Esophagus squamous epithelium (tissue), 5 donors: ENCODE measurements at places on chromosomes 5 and 9.

GRCh38 chr5:102090770-102091169 lies 205.3 kb downstream of the SLCO4C1 start:
- no peak for DNase-seq

DNA sequence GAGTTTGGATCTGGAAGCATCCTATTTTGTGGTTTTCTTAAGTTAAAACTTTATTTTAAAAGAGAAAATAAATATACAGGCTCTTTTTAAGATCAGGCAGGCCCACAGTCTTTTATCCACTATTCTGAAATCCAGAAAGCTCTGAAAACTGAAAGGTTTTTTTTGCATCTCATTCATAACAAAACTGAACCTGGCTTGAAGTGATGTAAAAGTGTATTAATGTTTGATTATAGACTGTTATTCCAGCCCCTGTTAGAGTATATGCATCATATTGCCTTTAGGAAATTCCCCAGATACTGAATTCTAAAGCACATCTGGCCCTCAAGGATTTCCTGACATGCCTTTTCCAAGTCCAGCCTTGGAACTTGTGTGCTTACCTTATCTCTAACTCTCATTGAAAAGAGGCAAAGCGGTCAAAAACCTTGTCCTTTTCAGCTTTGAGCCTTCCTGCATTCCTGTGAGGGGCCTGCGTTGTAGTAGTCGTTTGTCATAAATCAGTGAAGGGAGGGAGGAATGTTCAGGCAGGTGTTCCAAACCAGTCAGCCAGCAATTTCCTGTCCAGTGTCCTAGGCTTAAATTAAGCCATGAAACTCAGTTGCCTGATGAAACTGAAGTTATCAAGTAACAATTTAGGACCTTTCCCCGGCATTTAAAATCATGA lies 110.4 kb downstream of the TLE4 start:
- no peak for DNase-seq

DNA sequence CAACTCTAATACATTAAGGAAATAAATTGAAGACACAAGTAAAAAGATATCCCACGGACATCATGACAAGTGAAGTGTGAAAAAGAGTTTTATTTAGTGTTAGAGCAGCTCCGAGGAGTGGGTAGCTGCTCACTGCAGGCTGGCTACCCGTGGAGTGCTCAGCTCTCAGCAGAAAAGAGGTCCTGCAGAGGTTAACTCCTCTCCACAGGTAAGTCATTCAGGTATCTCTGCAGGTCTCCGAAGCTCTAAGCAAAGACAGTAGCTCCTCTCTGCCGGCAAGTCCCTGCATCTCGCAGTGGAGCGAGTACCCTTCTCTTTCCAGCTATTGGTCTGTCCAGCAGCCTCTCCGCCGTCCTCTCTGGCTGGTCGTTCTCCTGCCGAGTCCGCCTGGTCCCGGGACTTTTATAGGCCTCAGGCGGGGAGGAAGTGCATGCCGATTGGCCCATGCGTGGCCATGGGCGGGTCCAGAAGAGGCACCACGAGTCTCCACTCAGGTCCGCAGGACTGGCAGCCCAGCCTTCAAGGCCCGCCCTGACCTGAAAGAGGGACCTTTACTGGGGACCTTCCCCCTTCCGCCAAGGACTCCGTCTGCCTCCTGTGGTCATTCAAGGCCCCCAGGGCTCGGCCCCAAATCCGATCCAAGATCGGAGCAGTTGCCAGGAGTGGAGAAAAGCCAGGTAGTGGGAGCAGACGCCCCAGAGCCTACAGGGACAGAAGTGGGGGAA lies 29.9 kb downstream of the BTNL9 start:
- DNase-seq, result no peak

- DNase-seq, result no peak
Measured at GRCh38 chr5:53479590-53480415, 626 bp upstream of the FST start.

DNA sequence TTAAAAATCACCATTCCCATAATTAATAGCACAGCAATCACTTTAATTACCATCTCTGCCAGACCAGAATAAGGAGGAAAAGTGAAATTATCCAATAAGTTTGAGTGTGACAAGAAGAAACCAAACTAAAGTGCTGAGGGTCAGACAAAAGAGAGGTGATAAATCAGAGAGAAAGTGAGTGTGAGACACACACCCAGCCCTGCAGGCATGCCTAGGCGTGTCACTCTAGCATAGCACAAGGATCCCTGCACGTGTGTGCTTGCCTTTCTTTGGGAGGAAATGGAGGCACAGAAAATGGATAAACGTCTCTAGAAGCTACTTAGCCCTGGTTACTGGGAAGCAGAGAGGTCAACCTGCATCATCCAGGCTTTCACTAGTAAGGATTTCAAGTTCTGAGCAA lies 56.2 kb downstream of the SEMA6A start:
- no peak for DNase-seq

DNA sequence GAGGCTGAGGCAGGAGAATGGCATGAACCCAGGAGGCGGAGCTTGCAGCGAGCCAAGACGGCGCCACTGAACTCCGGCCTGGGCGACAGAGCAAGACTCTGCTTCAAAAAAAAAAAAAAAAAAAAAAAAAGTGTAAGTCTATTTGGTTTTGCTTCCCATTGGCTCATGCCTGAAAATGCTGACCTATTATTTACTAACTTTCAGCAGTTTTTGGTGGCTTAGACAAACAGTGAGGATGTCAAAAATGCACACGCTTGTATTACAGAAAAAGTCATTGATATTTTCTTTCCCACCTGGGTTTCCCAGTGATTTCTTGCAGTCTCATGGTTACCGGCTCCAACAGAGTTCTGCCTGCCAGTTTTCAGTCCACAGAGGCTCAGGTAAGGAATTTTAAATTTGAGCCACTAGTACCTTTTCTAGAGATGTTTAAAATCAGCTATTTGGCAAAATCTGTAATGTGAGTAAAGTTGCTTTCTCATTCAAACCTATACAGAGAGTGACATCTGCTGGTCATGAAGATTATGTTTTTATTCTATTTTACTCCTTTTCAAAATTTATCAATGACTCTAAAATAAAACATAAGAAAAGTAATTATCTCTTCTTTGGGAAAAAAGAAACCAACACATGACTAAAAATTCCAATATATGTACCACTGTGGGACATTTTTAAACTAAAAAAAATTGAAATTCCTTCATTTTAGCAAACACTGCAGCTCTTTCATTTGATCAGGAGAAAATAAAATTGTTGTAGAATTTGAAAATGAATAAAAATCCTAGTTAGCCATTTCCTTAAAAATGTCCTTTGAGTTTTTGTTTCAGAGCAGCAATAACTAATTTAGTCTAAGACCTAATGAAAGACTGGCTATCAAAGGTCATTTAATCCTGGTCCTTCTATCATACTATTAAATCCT lies 8.8 kb downstream of the FAM200C start:
- no peak for DNase-seq

DNA sequence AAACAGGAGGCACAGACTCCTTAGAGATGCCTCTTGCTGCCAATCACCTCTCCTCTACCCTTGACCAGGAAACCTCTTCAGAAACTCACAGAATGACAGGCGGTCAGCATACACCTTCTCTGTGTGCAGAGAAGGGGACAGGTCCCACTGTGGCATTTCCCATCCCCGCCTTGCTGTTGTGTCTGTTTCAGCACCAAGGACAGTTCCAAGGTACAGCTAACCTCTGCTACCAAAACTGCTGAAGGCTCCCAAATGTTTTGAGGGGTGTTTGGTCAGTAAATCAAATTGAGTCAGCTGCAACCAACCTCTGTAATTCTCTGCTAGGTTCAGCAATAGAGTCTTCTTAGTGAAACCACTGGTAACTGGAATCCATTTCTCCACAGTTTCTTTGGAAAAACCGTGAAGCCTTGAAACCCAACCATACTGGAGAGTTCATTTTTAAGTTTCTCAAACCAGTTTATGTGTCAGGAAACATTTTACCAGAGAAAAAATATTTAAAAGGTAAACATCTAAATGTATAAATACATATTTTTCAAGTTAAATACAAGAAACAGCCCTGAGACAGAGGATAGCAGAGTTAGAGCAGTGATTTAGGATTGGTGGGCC lies 122.0 kb downstream of the DRD1 start:
- DNase-seq, result no peak

DNA sequence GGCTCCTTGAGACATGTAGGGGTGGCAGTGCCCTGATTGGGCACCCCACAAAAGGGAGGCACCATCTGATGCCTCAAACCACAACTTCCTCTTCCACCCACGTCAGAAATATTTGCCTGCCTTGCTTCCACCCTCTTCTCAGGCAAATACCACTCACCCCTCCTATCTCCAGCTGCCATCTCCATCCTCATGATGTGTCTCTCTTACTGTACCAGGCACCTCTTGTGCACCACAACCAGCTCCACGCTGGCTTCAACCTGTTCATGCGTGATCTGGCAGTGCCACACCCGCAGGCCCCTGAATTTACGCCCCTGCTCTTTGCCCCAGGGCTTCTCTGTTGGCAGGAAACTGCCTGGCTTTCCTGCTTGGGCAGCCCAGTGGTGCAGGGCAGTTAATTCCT lies 87.8 kb upstream of the HSPA9 start:
- DNase-seq, result no peak

DNA sequence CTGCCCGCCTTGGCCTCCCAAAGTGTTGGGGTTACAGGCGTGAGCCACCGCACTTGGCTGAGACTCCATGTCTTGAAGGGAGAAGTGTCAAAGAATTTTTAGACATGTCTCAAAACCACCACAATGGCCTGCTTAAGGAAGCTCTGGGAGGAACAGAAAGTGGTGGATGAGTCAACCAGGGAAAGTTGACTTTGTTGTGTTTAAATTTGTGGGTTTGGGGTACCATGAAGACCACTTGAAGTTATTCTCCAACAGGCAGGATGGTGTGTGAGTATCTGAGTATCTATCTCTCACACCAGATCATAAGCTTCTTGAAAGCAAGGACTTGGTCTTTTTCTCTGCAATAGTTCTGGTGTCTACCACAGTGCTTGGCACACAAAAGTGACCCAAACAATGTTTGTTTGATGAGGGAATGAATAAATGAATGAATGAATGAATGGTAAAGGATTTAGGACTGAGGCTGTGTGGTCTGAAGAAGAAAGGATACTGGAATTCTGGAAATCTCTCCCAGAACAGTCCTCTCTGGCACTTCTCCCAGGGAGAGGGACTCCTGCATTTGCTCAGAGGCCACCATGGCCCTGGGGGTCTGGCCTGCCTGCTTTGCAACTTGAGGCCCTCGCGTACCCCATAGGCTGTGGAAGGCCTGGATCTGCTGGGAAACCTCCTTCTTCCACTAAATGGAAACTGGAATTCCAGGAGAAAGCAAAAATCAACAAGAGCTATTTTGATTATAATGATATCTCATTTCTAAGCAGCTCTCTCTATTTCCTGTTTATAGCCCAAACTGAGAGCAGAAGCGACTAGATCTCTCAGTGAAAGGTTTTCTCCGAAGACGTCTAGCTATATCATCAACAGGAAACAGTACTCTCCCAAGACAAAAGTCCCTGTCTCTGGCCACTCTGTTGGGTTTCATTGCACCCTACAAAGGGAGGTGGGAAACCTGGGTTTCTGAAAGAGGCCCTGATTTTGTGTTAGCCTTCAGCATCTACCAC lies 187.9 kb downstream of the PALM2AKAP2 start:
- no peak for DNase-seq

GRCh38 chr9:88280816-88281382 lies 107.3 kb upstream of the SPIN1 start:
- no peak for DNase-seq

- no peak for DNase-seq
Measured at GRCh38 chr5:117681431-117682254, 1107.0 kb upstream of the SEMA6A start.

GRCh38 chr9:9961487-9961886 lies 651.3 kb downstream of the PTPRD start:
- no peak for DNase-seq

DNA sequence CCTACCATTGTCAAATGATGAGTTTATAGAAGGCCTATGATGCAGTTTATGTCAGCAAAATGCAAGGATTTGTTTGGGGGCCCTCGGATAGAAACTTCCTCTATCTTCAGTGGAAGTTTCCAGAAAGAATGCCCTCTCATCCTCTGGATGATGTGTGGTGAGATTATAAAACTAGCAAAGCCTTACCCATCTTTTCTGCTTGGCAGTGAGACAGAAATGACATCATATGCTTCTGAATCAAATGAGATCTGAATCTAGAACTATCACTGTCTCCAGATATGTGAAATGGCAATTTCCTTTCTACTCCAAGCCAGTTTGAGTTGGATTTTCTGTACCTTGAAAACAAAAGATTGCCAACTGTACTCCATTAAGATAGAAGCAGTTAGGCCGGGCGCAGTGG lies 60.4 kb upstream of the CKMT2 start:
- DNase-seq, result no peak

- no peak for DNase-seq
Measured at GRCh38 chr5:56849671-56850070, 34.3 kb downstream of the MAP3K1 start.

GRCh38 chr5:27473307-27474046 lies 435.1 kb upstream of the CDH9 start:
- no peak for DNase-seq

DNA sequence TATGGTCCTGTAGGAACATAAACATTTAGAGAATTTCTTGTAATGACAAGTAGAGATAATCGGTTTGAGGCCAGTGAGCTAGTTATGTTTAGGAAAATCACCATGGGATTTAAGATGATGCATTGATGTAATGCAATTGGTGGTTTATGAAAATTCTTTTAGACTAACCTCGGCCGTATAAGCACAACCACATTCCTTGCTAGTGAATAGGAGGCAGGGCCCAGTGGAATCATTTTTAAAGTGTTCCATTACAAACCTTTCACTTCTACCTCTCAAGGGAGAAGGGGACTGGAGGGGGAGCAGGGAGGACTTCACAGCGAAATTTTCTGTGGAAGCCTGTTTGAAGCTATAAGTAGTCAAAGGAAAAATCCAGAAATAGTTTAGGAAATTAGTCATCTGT lies 71.8 kb upstream of the NFIL3 start:
- no peak for DNase-seq

DNA sequence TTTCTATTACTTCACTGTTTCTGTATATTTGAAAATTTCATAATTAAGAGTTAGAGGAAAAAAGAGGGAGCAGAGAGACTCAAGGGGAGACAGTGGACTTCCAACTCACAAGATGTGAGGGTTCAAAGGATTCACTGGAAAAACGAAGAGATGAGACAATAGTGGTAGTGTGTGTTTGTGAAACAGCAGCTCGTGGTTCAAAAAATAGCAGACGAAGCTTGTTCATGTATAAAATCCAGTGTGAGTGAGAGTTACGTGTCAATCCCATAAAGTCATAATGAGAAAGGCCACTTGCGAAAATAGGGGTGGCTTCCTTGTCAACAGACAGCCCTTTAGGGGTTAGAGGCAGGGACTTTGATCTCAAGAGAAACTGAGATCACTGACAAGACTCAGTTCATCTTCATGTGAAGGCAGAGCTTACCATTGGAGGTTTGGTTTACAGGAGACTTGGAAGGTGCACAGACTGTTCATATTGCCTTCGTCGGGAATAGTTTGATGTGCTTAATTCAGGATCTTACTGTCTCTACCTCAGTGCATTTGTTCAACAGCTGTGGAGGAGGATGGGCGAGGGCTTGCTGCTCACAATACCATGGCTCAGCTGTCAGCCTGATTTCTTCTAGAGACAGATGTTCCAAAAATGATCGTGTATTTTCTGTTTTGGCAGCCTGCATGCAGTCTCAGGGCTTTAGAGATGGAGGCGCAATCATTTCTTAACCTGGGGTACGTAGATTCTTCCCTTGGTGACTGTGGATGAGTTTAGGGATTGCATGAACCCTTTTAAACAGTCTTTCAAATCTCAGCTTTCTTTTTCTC lies 105.7 kb upstream of the KLF9 start:
- DNase-seq, result no peak
